ENCODE measurements at places on chromosomes 7 and 10.

DNA sequence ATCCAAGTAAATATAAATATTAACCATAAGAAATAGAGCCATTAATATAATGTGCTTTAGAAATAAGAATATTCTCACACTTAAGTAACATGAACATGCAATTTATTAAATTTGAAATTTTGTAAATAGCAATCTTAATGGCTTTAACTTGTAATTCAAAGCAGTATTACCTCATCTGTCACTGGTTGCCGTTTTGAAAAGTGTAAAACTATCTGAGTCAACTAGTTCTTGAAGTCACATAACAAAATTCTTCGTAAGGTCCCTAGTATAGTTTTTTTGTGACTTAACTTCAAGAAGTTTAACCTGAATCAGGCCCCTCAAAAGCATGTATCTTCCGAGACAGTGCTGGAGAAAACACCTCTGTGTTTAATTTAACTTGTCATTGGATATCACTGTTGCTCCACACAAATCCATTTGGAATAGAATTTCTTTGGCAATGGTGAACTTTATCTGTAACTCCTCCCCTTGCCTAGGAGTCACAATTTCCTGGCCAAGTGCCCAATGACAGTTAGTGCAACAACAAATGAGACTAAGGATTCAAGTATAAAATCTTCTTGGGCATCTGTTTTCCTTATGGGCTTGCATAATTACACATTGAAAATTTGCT, 47.1 kb downstream of the NT5C2 start:
- DNase-seq, result no peak

GRCh38 chr7:134552105-134552504, 3.2 kb downstream of the AKR1B15 start:
- no peak for DNase-seq

DNA sequence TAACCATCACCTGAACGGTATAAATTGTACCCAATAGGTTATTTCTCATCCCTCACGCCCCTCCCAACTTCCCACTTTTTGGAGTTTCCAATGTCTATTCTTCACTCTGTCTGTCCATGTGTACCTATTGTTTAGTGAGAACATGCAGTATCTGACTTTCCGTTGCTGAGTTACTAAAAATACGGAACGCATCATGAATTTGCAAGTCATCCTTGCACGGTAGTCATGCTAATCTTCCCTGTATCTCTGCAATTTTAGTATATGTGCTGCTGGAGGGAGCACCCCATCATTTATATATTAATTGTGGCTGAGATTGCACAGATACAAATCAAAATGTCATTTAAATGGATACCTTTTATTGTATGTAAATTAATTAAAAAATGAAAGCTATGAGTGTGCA, 75.7 kb upstream of the SFMBT2 start:
- DNase-seq, result no peak

DNA sequence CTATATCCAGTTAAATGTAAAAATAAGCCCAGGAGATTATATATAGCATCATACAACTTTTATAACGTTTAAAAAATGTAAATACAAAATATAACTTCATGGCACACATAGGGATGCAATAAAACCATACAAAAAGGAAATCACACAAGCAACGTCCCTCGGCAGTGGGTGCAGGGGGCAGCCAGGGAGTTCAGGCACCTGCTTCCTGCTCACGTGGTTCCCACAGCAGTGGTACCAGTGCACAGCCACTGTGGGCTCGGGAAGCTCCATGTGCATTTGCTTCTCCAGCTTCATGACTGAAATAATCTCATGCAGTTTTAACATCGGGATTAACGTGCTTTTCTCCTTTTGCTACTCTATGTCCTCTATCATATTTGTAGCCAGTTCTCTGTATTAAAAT, 255.5 kb upstream of the CXCL12 start:
- DNase-seq, result no peak

- DNase-seq, result no peak
These were observed 67.7 kb downstream of the TACR2 start for GRCh38 chr10:69348816-69349541.

GRCh38 chr7:140677496-140677895, 4.8 kb downstream of the ADCK2 start:
- DNase-seq, result no peak

DNA sequence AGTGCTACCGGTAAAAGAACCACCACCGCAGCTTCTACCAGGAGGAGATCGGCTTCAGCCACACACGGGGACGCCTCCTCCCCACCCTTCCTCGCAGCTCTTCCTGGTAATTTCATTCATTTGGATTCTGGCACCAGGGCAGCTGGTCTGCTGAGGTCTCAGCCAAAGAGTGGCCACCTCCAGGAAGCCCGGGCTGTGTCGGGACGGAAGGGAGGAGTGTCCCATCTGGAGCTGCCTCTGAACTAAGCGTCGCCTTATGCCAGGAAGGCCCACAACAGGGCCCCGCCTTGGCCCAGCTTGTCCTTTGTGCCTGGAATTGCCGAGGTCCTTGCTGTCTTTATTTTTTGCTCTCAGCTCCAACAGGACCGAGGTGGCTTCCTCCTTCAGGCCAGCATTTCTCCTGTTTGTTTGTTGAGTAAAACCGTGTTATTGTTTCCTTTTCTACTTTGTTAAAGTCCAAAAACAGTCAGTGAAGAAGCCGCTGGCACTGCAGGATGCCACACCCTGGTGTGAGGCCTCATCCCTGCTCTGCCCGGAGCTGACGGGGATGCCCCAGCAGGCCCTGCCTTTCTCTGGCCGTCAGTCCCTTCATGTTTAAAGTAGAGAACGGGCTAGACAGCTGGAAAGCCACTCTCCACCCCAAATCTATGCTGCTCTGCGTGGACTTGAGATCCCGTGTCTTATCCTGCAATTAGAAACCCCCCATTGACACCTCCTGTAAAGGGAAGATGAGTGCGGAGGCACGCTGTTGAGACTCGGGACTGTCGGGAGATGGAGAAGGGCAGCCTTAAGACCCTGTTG, 24.5 kb upstream of the TTYH3 start:
- DNase-seq, result no peak

GRCh38 chr7:130486114-130486953, 5.6 kb upstream of the MEST start:
- no peak for DNase-seq

DNA sequence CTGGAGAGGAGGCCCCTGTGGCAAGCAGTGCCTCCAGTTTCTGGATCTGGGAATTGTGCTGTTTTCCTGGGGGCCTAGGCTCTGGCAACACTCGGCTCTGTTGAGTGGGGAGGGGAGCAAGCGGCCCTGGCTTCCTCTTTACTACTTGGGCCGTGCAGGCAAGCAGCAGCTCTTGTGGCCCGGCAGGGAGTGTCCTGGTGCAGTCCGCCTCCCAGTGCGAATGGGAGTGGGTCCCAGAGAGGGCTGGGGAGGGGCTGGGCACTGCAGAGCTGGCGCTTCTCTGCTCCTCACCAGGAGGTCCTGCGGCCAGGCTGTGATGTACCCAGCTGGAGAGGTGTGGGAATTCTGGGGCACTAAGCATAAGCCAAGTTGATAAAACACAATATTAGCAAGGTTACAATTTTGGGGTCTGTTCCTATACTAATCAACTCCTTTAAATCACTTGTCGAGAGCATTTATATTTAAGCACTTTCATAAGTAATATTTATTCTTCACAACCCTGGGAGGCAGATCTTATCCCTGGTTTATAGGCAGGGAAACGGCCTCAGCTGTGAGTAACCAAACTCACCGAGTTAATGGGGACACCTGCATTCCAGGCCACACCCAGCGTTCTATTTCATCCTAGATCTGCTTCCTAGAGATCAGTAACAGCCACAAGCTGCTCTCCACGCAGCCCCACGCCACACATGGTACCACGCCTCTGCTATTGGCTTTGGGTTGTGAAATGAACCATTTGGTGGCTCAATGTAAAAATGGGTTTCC, 183.4 kb upstream of the PLXNA4 start:
- DNase-seq, result no peak

GRCh38 chr7:70472601-70473237, 659.2 kb upstream of the GALNT17 start:
- DNase-seq, result no peak

DNA sequence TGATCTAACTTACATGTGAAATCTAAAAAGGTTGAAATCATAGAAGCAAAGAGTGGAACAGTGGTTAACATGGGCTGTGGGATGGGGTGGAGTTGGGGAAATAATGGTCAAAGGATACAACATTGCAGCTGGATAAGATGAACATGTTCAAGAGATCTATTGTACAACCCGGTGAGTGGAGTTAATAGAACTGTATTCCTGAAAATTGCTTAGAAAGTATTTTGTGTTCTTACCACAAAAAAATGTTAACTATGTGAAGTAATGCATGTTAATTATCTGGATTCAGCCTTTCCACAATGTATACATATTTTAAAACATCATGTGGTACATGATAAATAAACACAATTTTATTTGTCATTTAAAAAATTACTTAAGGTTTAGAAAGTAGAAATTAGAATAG, 271.0 kb upstream of the LRRTM3 start:
- DNase-seq, result no peak

DNA sequence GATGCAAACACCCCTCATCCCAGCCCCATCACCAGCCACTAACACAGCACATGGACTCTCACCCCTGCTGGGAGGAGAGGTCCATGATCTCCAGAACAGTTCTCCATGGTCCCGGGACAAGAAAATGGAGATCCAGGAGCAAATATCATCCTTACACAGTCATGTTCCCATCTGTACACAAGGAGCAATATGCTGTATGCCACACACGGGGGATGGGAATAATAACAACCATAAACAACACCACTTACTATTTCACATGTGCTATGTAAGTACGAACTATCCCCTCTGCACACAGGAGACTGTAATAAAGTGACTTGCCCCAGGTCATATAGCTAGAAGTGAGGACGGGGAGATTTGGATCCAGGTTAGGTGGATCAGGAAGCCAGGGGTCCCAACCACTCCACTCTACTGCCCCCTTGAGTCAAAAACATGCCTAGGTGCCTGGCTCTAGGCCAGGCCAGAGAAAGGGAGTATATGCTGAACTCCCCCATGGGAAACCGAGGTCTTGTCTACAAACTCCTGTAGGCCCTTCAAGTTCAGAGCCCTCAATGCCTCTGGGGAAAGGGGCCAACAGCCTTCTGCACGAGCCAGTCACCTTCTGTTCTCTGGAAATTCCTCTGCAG, 34.1 kb downstream of the LRRC20 start:
- no peak for DNase-seq

GRCh38 chr10:74078037-74078436, 72.6 kb downstream of the AP3M1 start:
- no peak for DNase-seq

- no peak for DNase-seq
These were observed 44.2 kb upstream of the DPYSL4 start for GRCh38 chr10:132142396-132143161.

DNA sequence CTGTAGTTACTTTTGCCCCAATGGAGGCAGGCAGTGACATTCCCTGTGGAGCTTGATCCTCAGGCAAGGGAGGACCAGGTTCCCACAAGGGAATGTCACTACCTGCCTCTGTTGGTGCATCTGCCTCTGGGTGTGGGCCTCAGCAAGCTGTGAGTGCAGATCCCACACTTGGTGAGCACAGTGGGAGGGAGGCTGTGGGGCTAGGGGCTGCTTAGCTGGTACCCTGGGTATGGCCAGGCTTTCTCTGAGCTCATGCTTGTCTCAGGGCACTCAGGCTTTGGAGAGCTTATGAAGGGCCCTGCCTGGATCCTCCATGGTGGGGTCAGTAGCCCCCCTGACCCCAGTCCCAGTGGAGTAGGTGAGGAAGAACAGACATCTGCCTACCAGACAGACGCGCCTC, 16.2 kb upstream of the ZNF488 start:
- no peak for DNase-seq

GRCh38 chr10:16848562-16849154, 31.4 kb upstream of the RSU1 start:
- DNase-seq, result no peak

DNA sequence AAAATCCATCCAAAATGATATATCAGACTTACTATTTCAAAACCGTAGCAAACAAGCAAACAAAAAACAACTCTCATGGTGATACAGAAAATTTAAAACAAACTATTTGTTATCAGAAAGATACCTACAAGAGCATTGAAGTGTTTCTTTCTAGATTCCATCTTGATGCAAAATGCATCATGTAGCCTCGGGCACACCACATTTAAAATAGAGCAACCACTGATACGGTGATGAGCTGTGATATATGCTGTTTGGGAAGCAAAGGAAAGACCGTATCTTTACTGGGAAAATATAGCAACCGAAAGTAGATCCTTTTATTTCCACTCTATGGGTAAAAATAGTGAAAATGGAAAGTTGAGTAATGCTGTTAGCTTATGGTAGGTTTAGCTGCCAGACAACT, 892.0 kb downstream of the GATA3 start:
- DNase-seq, result no peak

GRCh38 chr7:87448388-87448787, 27.1 kb downstream of the ABCB4 start:
- DNase-seq, result no peak

GRCh38 chr10:60422809-60423208, 33.1 kb upstream of the ANK3 start:
- no peak for DNase-seq

- DNase-seq, result no peak
These were observed 340.1 kb upstream of the CHRM2 start for GRCh38 chr7:136528329-136528728.

GRCh38 chr7:22358820-22359697, 2.1 kb upstream of the RAPGEF5 start:
- DNase-seq, result no peak

DNA sequence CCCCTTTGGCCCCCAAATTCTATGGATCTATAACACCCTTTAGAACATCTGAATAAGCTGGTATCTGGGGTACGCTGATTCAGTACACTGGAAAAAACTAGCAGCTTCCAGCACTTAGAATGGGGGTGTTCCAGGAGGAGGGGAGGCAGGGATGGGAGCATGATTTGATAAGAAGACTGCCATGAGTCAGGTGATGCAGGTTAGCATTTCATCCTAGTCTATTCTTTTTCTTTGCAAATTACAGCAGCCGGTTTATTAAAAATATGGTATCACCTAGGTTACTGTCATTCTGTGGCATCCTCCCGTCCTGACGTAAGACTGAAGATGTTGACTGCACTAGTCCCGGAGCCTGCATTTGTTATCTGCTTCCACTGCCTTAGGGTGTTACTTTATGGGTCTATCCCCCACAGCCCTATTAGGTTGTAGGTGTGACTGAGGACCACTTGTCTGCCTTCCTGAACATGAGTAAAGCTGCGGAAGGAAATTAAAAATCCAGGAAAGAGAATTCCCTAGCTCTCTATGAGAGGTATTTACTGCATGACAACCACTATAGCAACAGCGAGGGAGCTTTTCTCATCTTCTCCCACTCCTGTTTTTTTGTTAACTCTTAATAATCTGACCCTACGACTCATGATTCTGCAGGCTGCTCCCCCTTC, 1.9 kb downstream of the HTR5A start:
- no peak for DNase-seq

- no peak for DNase-seq
These were observed 122.1 kb downstream of the BTAF1 start for GRCh38 chr10:92045641-92046106.

Data from cortex of kidney (tissue), 1 donor.